ENCODE measurements at places on chromosomes 11 and 22.

- peak; percentile 59 for DNase-seq
These were observed 54.1 kb downstream of the WNT11 start for GRCh38 chr11:76152086-76152681.

DNA sequence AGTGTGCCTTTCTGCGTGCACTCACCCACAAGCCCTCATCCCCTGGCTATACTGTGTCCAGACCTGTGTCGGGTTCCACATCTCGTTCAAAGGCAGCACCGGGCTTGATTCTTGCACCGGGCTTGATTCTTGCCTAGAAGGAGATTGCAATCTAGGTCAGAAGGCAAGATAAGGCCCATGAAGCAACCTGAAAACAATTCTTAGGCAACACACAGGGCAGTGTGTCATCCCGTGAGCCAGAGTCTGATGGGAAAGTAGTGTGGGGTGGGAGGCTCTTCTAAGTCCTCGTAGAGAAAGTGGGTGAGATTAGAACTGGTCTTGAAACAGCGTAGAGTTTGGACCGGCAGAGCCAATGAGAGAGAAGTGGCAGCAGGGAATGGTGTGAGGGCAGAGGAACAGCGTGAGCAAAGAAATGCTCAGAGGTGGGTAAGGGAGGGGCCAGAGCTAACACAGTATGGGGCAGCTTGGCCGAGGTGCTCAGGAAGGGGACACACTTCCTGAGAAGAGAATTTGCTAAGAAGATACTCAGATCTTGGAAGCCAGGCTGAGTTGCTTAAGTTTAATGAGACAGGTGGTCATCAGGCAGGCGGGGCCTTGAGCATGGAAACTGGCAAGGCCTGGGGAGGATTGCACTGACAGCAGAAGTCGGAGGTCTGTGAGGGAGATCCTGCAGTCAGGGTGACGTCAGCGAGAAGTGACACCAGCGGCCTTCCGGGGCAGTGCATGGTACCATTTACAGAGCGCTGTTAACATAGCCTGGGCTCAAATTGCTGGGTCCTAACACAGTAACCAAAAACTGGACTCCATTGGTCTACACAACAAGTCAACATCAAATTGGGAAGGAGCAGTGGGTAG lies 40.7 kb upstream of the DKK3 start:
- no peak for DNase-seq

- no peak for DNase-seq
These were observed 15.9 kb upstream of the IRAG1 start for GRCh38 chr11:10709299-10710086.

- no peak for DNase-seq
These were observed 16.6 kb upstream of the RAB1B start for GRCh38 chr11:66251809-66252208.

DNA sequence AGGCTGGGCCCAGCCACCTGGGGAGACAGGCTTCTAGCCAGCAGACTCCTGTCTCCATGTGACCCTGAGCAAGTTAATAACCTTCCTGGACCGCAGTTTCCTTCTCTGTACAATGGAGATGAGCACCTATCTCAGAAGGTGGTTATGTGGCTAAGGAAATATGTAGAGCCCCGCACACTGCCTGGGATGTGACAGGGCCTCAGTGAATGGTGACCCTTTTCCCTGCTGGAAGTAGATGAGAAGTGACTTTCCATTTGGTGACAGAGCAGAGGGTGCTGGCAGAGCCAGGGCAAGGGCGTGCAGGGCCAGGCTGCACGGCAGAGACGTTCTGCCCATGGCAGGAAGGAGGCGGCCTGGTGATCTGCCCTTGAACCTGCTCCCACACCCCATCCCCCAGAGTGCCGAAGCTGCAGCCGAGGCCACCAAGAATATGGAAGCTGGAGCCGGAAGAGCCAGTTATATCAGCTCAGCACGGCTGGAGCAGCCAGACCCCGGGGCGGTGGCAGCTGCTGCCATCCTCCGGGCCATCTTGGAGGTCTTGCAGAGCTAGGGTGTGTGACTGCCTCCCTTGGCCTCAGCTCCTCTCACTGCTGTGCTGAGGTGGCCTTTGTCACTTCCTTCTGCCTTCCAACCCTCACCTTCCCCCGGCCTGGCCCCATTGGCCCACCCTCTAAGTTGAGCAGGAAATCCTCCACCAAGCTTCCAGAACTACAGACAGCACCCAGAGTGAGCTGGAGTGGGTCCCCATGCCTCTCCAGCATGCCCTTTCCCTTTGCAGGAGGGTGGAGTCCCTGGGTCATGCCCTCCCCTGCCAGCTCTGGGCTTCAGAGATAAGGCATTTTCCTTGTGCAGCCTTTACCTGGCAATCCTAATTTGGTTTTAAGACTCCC lies 13.2 kb downstream of the TKFC start:
- DNase-seq: no peak

DNA sequence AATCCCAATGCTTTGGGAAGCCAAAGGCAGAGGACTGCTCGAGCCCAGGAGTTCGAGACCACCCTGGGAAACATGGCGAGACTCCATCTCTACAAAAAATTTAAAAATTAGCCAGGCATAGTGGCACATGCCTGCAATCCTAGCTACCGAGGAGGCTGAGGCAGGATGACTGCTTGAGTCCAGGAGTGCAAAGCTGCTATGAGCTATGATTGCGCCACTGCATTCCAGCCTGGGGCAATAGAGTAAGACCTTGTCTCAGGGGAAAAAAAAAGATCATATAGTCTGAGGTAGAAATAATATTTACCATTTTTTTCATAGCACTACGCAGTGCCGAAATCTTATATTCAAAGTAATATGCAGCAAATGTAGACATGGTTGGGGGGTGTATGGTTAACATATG lies 47.8 kb downstream of the MRTFA start:
- no peak for DNase-seq

DNA sequence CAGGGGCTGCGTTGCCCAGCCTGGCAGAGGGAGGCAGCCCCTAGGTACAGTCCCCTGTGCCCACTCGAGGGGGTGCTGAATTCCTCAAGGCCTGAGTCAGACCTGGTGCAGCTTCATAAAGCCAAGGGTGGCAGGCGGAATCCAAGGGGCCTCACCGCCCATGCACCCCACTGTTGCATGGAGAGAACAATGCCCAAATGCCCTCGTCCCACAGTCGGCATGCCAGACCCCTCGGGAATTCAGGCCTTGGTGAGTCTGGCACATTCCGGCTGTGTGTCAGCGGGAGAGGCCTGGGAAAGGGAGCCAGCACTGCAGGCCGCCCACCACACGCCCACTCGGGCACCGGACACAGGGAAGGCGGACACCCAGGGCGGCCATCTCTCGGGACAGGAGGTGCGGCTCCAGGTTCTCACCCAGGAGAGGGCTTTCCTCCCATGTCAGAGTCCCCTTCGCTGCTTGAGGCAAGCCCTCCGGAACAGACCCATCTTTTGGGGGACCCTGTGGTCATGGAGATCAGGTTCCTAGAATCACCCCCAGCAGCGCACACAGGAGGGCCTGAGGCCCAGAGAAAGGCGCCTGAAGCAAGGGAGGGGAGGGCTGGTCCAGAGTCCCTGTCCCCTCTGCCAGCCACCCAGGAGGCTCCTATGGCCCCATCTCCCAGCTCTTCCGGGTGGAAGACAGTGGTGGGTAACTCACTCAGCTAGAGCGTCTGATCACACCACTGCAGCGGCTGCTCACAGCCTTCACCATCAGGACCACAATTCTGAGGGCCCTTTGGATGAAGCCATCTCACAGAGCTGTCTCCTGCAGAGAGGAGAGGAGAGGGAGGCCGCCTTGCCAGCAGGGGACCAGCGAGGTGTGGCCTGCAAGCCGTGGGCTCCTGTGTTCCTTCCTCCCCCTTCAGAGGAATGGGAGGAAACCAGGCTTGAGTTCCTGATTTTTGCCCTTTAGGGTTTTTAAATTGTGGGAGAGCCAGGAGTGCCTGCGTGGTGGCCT lies 31.6 kb upstream of the KCNQ1OT1 start:
- DNase-seq: no peak

- no peak for DNase-seq
These were observed 7.7 kb downstream of the LRRC32 start for GRCh38 chr11:76662656-76663485.

- no peak for DNase-seq
These were observed 1.6 kb downstream of the C1QTNF5 start for GRCh38 chr11:119338965-119339588.

- no peak for DNase-seq
These were observed 26.9 kb upstream of the CSTF3 start for GRCh38 chr11:33187998-33188722.

GRCh38 chr22:44489026-44489425 lies 9.0 kb downstream of the RTL6 start:
- DNase-seq: no peak

DNA sequence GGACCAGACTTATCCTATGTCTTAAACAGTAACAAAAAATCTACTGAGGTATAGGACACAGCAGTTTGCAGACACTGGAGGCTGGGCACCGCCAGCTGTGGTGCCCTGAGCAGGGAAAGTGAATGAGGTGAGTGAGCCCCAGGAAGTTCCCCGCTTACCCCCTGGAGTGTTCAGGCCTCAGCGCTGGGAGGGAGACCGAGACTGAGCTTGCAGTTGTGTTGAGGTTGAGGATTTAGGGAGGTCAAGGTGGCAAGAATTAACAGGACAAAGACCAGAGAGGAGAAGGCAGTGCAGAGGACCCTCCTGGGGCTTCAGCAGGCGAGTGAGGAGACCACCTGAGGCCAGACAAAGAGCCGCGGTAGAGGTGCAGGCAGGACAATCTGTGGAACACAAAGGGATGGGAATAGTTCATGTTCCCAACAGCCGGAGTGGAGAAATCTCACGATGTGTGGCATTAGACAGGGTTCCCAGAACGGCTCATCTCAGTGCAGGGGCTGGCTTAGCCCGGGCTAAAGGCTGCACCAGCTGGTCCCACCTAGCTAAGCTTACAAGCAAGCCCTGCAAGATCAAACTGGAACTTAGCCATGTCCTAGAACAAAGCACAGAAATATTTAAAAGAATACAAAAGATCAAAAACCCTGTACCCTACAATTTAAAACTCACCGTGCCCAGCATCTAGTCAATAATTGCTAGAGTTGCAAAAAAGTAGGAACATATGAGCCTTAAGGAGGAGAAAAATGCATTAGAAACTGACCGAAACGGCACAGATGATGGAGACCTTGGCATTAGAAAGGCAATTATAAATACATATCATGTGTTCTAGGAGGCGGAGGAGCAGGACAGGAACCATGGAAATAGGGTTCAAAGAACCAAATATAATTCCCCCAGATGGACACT lies 47.4 kb upstream of the PITPNB start:
- no peak for DNase-seq

- DNase-seq: no peak
These were observed 28.7 kb downstream of the KCNE3 start for GRCh38 chr11:74438681-74439080.

DNA sequence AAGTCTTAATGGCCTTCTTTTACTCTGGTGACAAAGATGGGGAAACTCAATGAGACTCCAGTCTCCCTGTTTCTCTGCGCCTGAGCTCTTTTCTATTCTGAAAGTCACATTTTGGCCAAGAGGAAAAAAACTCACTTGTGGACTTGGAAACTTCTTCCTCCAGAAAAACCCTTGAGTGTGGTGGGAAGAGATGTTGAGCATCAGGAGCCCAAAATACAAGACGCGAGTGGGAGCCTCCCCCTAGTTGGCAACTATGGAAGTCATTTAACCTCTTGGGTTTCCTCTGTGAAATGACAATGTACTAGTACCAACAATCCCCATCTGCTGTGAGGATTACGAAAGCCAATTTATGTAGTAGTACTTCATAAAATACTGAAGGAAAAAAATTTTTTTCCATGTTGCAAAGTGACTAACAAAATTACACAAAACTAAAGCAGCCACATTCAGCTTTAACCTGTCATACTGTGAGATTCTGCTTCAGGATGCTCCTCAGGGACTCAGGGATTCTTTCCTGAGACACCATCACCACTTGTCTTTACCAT lies 524 bp upstream of the SLC25A17 start:
- DNase-seq: no peak

- DNase-seq: no peak
These were observed 23.0 kb downstream of the LMO2 start for GRCh38 chr11:33868647-33869461.

DNA sequence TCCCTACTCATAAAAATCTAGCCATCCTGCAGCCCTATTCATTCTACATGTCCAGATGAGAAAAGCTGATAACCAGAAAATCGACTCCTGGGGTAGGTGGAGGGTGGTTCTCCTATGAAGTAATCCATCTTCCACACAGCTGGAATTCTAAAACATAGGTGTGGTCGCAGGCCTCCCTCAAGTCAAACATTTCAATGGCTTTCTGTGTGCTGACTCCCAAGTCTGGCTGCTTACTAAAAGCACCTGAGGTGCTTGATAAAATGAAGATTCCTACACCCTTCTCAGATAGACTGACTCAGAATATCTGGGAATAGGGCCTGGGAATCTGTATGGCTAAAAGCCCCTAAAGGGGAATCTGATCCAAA lies 26.1 kb downstream of the IRAG1 start:
- DNase-seq: no peak

- no peak for DNase-seq
These were observed 13.8 kb downstream of the JAML start for GRCh38 chr11:118211006-118211405.

DNA sequence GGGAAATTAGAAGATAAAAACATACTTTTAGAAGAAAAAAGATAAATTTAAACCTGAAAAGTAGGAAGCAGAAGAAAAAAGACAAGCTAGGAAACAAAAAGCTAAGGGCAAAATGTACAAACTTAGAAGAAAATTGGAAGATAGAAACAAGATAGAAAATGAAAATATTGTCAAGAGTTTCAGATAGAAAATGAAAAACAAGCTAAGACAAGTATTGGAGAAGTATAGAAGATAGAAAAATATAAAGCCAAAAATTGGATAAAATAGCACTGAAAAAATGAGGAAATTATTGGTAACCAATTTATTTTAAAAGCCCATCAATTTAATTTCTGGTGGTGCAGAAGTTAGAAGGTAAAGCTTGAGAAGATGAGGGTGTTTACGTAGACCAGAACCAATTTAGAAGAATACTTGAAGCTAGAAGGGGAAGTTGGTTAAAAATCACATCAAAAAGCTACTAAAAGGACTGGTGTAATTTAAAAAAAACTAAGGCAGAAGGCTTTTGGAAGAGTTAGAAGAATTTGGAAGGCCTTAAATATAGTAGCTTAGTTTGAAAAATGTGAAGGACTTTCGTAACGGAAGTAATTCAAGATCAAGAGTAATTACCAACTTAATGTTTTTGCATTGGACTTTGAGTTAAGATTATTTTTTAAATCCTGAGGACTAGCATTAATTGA lies 1.0 kb downstream of the MALAT1 start:
- no peak for DNase-seq

DNA sequence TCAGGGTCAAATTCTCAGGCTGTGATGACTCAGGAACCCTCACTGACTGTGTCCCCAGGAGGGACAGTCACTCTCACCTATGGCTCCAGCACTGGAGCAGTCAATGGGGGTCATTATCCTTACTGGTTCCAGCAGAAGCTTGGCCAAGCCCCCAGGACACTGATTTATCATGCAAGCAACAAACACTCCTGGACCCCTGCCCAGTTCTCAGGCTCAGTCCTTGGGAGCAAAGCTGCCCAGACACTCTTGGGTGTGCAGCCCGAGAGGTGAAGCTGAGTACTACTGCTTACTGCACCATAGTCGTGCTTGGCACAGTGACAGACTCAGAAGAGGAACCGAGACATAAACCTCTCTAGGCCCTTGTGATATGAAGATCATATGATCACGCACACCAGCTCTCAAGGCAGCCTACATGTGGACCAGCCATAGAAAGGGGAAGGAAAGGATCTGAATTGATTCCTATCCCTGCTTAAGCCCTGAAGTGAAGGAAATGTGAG lies 58.2 kb downstream of the ZNF280B start:
- no peak for DNase-seq

GRCh38 chr11:78829146-78829545 lies 254.5 kb upstream of the NARS2 start:
- no peak for DNase-seq

Data from T-cell (primary cell).